ENCODE measurements at places on chromosomes 2 and 18.

DNA sequence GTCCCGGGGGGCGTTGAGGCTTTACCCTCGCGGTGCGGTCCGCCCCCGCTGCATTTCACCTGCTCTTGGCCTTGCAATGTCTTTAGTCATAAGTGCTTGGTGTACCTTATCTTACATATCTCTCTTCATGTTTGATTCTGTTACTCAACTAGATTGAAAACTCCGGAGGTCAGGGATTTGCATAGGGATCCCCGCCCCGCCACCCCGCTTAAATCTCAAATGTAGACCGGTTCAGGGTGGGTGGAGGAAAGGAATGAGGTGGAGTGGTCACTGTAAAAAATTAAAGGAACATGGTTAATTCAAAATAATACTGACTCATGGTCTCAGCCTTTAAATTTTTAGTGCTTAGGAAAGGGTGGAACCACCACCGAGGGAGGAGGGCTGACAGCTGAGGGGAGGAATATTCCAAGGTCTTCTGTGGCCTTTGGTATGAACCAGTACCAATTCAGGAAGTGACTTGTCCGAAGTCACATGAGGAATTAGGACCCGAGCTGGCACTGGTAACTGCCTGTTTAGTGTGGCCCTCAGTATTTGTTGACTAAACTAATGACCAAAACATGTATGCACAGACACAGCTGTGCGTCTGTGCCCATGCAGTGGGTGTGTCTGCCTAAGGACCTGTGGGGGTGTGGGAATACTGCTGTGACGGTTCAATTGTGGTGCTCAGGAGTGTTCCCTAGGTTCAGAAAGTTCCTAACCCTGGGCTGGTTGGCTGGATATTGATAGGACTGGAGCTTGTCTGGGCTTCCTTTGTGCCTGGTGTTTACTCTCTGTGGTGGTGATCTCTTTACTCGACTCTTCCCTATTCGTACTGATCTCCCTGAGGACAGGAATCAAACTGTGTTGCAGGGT lies 1.0 kb downstream of the PLEKHB2 start:
- no peak for DNase-seq

GRCh38 chr18:50468807-50469206 lies 91.1 kb upstream of the MAPK4 start:
- DNase-seq, result no peak

- DNase-seq, result no peak
These were observed 377.5 kb downstream of the ZNF521 start for GRCh38 chr18:24974431-24974830.

DNA sequence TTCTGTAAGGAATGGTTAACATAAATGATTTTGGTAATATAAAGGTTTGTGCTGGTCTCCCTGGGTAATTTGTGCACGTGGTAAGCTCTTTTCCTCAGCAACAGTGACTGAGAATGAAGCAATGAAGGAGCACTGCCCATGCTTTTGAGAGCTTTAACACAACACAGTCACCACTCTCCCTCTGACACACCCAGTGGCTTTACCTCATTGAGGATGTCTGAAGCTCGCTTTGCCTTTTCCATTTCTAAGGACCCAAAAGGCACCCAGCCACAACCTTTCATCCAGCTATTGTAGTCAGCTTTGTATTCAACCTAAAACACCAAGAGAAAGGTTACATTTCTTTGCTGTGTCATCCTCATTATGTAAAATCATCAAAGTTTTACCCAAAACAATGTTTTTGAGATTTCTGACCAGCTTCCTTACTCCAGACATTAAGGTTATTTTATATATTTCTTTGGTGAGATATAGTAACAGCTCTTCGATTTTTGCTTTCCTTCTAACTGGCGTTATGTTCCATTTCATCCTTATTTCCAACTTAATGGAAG lies 51.7 kb downstream of the NEB start:
- DNase-seq, result no peak

- DNase-seq, result no peak
These were observed 16.5 kb downstream of the PTPN2 start for GRCh38 chr18:12867441-12868123.

GRCh38 chr2:211416373-211416772 lies 860.0 kb downstream of the CPS1 start:
- no peak for DNase-seq

GRCh38 chr2:105734762-105735538 lies 9.8 kb upstream of the NCK2 start:
- DNase-seq, result no peak
